ENCODE measurements at places on chromosomes 7 and 10.
A peak's percentile ranks its signal among the peaks of the same experiment; 100 is the strongest.

DNA sequence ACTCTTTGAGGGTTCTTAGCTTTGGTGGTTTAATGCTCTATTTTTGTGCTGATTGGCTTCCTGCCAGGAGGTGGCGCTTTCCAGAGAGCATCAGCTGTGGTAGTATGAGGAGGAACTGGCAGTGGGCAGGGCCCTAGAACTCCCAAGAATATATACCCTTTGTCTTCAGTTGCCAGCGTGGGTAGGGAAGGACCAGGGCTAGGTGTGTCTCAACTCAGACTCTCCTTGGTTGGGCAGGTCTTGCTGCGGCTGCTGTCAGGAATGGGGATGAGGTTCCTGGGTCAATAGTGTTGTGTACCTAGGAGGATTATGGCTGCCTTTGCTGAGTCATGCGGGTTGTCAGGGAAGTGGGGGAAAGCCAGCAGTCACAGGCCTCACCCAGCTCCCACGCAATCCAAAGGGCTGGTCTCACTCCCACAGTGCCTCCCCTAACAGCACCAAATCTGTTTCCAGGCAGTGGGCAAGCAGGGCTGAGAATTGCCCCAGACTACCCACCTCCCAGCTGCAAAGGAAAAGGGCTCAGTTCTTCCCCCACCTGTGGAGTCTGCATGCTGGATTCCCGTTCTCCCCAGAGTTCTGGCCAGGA lies 191.5 kb downstream of the PHTF2 start:
- no peak for DNase-seq

GRCh38 chr10:122492006-122492405 lies 30.7 kb downstream of the HTRA1 start:
- no peak for DNase-seq

DNA sequence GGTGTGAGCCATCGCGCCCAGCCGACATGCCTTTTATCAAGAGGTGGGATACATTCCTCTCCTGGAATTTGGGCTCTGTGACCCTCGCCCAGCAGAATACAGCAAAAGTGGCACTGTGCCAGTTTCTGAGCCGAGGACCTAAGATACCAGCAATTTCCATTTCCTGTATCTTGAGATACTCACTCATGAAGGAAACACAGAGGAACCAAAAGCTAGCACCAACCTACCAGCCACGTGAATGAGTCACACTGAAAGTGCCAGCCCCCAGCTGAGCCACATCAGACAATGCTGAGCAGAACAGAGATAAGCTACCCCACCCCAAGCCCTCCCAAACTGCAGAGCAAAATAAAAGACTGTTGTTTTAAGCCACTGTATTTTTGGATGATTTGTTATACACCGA lies 56.3 kb downstream of the CACUL1 start:
- peak; percentile 67 for DNase-seq

DNA sequence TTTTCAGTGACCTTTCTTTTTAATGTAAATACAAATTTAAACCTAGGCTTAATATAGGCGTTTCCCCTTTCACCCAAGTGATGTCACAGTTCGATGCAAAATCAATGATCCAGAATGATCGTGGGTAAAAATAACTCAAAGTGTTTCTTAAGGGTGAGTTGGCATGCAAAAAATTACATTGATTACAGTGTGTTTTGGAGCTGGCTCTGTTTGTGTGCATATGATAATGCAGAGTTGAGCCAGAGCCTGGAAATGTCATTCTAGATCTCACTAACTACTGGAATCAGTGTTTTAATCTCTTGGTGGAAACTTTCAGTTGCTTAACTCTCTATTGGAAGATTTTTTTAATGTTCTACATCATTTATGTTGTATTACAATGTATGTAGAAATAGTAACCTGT lies 72.5 kb upstream of the MXI1 start:
- no peak for DNase-seq

DNA sequence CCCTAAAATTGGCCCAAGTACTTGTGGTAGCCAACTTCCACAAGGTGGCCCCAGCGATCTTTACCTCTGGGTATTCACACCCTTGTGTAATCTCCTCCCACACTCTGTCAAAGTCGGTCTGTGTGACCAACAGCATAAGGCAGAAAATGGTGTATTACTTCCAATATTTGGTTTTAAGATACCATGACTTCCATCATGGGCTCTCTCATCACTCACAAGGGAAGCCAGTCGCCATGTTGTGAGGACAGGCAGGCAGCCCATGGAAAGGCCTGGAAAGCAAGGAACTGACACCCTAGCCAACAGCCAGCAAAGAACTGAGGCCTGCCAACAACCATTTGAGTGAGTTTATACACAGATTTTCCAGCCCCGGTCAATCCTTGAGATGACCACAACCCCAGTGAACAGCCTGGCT lies 91.0 kb upstream of the KMT2E start:
- DNase-seq = peak; percentile 46

DNA sequence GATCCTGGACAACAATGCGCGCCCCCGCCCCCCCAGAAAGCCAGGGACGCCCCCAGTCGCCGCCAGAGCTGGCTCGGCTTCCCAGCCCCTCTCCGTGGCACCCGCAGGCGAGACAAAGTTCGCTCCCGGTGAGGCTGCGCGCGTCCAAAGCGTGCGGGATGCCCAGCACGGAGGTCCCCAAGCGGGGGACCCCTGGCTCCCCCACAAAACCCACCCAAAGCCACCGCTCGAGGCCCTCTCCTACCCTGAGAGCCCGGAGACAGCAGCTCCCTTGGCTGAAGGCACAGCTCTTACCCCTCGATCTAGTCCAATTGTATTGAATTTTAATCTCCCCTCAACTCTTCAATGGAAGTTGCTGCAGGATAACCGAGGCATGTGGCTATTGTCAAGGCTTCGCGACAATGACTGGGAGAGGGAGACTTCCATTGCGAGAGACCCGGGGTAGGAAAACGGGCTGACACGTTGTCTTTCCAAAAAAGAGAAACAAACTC lies 305.3 kb downstream of the PRPF18 start:
- DNase-seq = no peak

GRCh38 chr10:69073736-69074364 lies 14.1 kb upstream of the SRGN start:
- DNase-seq = no peak

DNA sequence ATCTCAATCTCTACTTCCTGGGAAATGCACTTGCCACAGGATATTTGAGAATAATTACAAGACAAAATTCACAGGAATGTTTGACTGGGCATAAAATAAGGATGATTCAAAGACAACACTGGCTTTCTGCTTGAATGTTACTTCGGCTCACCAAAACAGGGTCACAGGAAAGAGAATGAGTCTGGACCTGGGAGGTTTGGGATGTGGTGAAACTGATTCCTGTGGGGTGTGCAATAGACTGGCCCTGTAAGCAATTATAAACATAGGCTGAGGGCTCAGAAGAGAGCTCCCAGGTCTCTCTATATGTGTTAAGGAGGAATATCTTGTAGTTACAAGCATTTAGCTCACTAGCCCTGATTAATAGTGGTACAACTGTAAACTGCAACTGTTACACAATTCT lies 613.9 kb upstream of the CELF2 start:
- no peak for DNase-seq

GRCh38 chr10:97132273-97132672 lies 53.5 kb downstream of the SLIT1 start:
- DNase-seq = no peak

- no peak for DNase-seq
These were observed 207.2 kb upstream of the PRSS1 start for GRCh38 chr7:142542105-142542504.

- no peak for DNase-seq
These were observed 685.7 kb upstream of the IGFBP3 start for GRCh38 chr7:46606761-46607160.

- DNase-seq = no peak
These were observed 171.9 kb downstream of the ARID5B start for GRCh38 chr10:62073429-62073828.

GRCh38 chr7:90752051-90752450 lies 155.9 kb downstream of the CDK14 start:
- DNase-seq = no peak

GRCh38 chr7:30904561-30904960 lies 7.1 kb upstream of the AQP1 start:
- no peak for DNase-seq

DNA sequence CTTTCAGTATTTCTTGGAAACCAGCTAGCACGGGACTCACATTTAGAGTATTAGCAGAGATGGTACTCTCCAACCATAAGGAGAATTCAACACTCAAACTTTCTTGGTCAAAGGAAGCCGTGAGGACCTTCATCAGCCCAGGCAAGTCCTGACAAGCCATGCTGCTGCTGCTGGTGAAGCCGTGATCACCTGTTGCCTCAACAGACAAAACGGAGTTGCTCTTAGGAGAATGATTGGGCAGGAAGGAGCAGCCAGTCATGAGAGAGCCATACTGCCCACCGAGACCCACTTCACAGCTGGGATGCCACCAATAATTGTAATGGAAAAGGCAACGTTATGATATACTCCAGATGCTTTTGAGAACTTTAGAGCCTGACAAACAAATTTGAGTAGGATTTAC lies 60.8 kb upstream of the PLPP4 start:
- DNase-seq = no peak

- no peak for DNase-seq
These were observed 195.1 kb downstream of the TCERG1L start for GRCh38 chr10:131116216-131116990.

DNA sequence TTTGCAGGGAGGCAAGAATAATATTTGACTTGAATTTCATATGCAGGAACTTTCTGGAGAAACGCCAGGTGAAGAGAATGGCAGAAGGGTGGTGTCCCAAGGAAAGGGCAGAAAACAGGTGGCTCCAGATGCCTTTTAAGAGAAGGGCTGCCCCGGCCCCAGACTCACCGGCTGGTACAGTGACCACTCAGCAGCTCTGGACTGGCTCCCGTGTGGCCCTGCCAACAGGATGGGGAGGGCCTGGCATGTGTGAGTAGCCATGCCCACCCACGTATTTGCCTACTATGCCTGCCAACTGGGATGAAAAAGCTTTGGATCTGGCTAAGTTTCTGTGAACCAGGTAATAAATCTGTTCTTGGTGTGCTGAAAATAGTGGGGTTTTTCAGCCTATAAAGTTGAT lies 159.5 kb downstream of the PRKAG2 start:
- DNase-seq = no peak

GRCh38 chr10:20988357-20988983 lies 91.4 kb upstream of the NEBL start:
- DNase-seq = no peak

- no peak for DNase-seq
These were observed 137.3 kb upstream of the ZMIZ1 start for GRCh38 chr10:78931321-78932053.

- no peak for DNase-seq
These were observed 508.5 kb downstream of the DNAJB6 start for GRCh38 chr7:157845203-157845835.

DNA sequence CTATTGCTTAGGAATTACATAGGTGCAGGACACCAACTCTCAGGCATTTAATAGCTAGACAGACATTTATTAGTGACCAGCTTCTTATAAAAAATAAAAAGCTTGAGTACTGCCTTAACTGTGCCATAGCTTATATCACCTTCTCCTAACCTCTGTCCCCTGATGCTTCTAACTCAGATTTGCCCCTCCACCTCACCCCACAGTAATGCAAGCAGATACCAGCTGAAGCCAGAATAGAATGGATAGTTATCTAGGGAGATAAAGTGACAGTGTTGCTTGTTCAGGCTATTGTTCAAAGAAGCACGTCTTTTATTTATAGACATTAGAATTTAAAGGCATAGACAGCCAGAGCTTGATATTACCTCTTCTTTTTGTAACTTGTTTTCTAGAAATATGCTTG lies 99.6 kb upstream of the GLCCI1 start:
- no peak for DNase-seq

GRCh38 chr7:71739520-71740173 lies 607.7 kb downstream of the GALNT17 start:
- no peak for DNase-seq

GRCh38 chr10:97650726-97651125 lies 10.3 kb downstream of the PI4K2A start:
- DNase-seq = no peak

DNA sequence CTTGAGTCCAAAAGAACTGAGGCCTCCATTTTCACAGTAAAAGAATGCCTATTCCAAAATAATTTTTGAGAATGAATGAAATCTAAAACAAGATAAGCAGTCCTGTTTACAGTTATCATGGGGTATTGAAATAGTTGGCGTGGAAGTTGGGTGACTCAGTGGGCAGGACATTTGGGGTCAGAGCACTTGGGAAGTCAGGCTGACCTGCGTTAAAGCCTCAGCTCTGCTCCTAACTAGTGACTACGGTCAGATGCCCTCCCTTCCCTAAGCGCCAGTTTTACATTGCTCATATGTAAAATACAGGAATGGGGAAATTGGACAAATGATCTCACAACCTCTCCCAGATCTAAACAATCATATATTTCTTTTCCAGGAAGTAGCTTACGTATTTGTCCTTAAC lies 2.3 kb upstream of the PAPSS2 start:
- DNase-seq = no peak

- no peak for DNase-seq
These were observed 38.4 kb upstream of the BMS1 start for GRCh38 chr10:42744134-42744701.

DNA sequence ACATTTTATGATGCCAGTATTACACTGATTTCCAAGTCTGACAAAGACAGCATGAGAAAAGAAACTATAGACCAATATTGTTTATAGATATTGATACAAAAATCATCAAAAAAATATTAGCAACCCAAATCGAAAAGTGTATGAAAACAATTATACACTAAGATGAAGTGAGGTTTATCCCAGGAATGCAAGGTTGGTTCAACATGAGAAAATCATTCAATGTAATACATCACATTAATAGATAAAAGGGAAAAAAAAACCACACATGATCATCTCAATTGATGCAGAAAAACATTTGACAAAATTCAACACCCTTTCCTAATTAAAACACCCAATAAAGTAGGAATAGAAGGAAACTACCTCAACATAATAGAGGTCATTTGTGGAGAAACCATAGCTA lies 153.9 kb downstream of the DNAJC1 start:
- no peak for DNase-seq

GRCh38 chr7:49563693-49564378 lies 209.6 kb upstream of the VWC2 start:
- no peak for DNase-seq

DNA sequence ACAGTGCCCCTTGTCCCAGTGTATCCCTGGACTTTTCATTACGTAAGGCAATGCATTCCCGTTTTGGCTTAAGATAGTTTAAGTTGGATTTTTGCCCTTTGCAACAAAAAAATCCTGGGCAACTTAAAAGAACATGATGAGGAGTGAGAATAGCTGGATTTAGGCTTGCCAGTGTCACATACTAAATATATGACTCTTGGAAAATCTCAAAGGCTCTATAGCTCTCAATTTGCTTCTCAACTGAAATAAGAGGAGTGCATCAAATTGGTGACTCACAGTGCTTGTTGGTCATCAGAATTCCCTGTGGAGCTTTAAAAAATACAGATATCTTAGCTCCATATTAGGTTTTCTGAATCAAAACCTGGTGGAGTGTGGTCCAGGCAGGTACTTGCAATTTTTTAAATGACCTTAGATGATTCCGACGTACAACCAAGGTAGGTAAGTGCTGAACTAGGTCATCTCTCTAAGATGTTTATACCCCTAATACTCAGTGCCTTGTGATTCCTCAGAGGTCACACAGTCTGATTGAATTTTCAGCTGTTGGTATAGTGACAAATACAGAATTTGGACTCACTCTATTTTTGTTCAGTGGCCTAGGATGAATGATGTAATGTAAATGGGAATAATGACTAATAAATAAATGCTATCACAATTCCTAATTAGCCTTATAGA lies 33.9 kb upstream of the ORC5 start:
- DNase-seq = no peak

Measured in activated T-helper 1 cell treated with anti-CD3 and anti-CD28 coated beads, Interleukin-2, amount 50 U/mL, for 16 hours (primary cell).